ENCODE measurements at places on chromosomes 4 and X. TPM values are rescaled to one million over a fixed set of nuclear protein-coding genes. Genes with fewer than 3 reads are reported as not detected.

Gene FRMD7
- total RNA-seq, result not detected

DNA sequence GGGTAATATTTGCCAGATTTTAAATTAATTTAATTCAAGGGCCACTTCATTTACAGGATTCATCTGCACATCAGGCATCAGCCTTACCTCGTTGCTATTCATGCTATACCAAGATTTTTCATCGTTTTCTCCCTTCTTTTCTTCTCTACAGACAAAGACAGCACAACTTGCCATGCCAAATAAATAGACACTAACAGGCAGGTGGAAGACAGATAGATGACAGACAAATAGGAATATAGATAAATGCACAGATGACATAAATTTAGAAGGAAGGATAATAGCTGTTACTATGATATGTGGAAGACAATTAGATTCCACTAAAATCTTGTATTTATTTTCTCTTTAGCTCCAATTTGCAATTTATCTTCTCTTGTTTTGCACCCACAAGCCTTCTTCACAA, 164.5 kb upstream of the ARX start:
- no peaks in the 10 kb centered on the region for H3K36me3 ChIP-seq
- H3K4me3 ChIP-seq, result no peak overlapping the region
- H3K4me1 ChIP-seq, result no peaks in the 10 kb centered on the region
- no peaks in the 10 kb centered on the region for H3K27me3 ChIP-seq

- H3K4me1 ChIP-seq, result no peaks in the 10 kb centered on the region
- no peaks in the 10 kb centered on the region for H3K27me3 ChIP-seq
- DNase-seq, result no peak
- H3K4me3 ChIP-seq, result no peak overlapping the region
- no peak overlapping the region for H3K27ac ChIP-seq
These were observed 104.0 kb downstream of the HDAC8 start for GRCh38 chrX:72468607-72469006.

DNA sequence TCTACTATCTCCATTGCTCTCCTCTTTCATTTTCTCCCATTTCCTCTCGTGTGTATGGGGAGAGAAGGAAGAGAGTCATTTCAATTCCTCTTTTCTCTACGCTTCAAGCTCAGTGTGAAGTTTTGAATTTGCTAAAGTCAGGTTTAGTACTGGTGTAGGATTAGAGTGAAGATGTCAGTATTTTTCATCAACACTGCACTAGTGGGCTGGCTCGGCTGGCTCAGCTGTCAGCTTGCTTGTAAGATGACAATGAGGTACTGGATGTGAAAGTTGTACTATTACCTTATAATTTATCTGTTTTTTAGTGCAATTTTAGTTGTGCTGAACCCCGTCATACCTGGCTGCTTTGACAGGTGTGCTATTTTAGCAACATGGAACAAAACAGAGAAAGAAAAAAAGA, 2.1 kb upstream of the SH2D1A start:
- no peak overlapping the region for H3K27ac ChIP-seq
- H3K4me1 ChIP-seq, result no peaks in the 10 kb centered on the region
- no peak for DNase-seq
- no peaks in the 10 kb centered on the region for H3K36me3 ChIP-seq
- H3K27me3 ChIP-seq, result no peaks in the 10 kb centered on the region

GRCh38 chr4:186725469-186726425, 2.1 kb upstream of the FAT1 start:
- H3K4me1 ChIP-seq, result peaks cover 8% of the 10 kb centered on the region
- no peaks in the 10 kb centered on the region for H3K36me3 ChIP-seq
- H3K27ac ChIP-seq, result peak overlapping the region; percentile 98

Gene CCDC158
- total RNA-seq, result not detected

Gene RHOXF2
- total RNA-seq, result not detected

DNA sequence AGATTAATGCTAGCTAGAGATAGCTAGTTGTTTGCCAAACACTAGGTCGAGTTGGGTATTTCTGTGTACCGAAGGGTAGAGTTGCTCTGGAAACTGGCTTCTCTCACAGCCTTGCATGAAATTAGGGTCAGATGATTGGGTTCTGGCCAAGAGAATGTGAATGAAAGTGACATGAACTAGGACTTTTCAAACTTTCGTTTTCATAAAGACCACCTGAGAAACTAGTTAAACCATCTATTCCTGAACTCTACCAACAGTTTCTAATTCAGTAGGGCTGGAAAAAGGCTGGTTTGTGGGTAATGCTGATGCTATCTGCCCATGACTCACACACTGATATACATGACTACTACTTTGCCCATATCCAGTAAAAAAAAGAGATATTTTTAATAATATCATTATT, 157.6 kb downstream of the GASK1B start:
- DNase-seq, result no peak
- H3K27me3 ChIP-seq, result no peaks in the 10 kb centered on the region
- H3K4me3 ChIP-seq, result no peak overlapping the region
- H3K27ac ChIP-seq, result no peak overlapping the region
- H3K4me1 ChIP-seq, result peaks cover 6% of the 10 kb centered on the region

Gene GPRIN3
- 2.6 TPM for total RNA-seq
